Activated naive CD8-positive, alpha-beta T cell treated with anti-CD3 and anti-CD28 coated beads for 36 hours (primary cell): ENCODE measurements at places on chromosomes 11 and 22. TPM values are rescaled to one million over a fixed set of nuclear protein-coding genes. Genes with fewer than 3 reads are reported as not detected.

- DNase-seq, result peak; percentile 61
- H3K4me3 ChIP-seq, result peak overlapping the region; percentile 48
- H3K27ac ChIP-seq, result peak overlapping the region; percentile 91
- peaks cover 7% of the 10 kb centered on the region for H3K36me3 ChIP-seq
- H3K27me3 ChIP-seq, result no peaks in the 10 kb centered on the region
Measured at GRCh38 chr11:125514336-125515101, 18.5 kb upstream of the FEZ1 start.

The ADM2 gene
- 6.7 TPM for total RNA-seq

DNA sequence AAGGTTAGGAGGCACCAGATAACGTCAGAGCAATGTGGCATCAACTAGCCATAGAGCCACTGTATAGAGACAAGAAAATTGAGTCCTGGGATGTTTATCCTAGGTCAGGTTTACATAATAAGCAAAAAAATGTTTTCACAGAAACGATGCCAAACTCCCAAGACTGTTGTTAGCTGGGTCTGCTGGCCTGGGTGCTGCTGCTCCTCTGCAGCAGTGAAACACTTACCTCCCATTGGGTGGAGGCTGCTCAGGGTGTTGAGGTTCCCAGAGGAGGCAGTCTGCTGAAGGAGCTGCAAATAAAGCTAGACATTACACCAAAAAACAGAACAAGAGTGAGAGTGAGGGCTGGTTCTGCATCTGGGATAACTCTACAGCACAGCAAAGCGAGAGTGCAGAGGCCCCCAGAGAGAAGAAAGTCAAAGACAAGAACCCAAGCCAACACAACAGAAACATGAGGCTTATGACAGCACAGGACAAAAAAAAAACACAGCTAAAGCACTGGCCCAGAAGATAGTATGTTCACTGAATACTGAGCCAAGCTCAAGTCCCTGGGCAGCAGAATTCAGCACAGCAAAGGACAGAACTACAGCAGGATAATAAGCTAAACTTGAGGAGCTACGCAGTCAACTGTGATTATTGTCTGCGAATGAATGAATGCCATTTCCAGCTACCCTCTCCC, 29.9 kb upstream of the RAPSN start:
- H3K4me1 ChIP-seq, result no peaks in the 10 kb centered on the region
- peaks cover 21% of the 10 kb centered on the region for H3K36me3 ChIP-seq
- H3K4me3 ChIP-seq, result no peak overlapping the region
- no peaks in the 10 kb centered on the region for H3K27me3 ChIP-seq
- DNase-seq, result no peak
- peak overlapping the region; percentile 34 for H3K27ac ChIP-seq

DNA sequence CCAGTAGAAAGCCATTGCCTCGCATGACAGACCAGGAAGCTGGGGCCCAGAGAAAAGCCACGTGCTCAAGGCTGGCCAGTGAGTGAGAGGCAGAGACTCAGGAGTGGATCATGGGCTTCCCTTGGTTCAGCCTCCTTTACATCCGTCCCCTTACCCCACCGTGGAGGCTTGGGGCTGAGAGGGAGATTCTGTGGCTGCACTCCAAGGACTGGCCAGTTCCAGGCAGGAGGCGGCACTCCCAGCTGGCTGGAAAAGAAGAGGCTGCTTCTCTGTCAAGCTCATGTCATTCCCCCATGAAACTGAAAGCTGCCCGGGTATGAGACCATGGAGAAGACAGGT, 6.6 kb upstream of the ASCL2 start:
- no peak for DNase-seq
- H3K4me1 ChIP-seq, result no peaks in the 10 kb centered on the region
- no peak overlapping the region for H3K4me3 ChIP-seq
- H3K27me3 ChIP-seq, result peaks cover 6% of the 10 kb centered on the region

GRCh38 chr22:45296628-45297297, 12.0 kb downstream of the UPK3A start:
- H3K4me1 ChIP-seq, result peaks cover 10% of the 10 kb centered on the region
- peak; percentile 15 for DNase-seq
- H3K27me3 ChIP-seq, result no peaks in the 10 kb centered on the region
- H3K27ac ChIP-seq, result peak overlapping the region; percentile 77

DNA sequence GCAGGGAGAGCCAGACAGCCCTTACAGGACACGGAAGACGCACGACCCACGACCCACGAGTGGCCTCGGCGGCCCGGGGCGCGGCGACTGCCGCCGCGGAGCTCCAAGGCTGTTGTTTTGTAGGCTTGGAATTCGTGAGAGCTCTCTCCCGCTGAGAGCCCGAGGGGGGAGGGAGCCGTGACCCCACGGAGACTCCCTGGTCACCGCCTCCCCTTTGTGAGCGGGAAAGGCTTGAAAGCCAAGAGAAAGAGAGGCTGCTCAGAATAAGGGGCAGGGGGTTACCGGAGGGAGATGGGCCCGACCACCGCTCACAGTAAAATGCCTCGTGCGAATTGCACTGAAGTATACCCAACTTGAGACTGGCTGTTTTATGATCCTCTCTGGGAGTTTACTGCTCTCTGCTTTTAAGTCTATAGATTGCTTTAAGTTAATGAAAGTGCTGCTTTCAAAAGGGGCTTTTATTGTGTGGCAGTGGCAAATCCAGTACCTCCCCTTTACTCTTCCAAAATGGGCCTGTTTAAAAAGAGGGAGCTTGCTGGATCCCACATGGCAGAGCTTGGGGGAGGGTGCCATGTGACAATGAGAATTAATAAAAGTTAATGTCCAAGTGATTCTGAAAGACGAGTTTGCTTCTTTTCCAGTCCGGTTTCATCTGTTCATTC, 2.9 kb downstream of the PKNOX2 start:
- H3K4me3 ChIP-seq, result no peak overlapping the region
- H3K4me1 ChIP-seq, result peaks cover 16% of the 10 kb centered on the region
- H3K36me3 ChIP-seq, result no peaks in the 10 kb centered on the region

DNA sequence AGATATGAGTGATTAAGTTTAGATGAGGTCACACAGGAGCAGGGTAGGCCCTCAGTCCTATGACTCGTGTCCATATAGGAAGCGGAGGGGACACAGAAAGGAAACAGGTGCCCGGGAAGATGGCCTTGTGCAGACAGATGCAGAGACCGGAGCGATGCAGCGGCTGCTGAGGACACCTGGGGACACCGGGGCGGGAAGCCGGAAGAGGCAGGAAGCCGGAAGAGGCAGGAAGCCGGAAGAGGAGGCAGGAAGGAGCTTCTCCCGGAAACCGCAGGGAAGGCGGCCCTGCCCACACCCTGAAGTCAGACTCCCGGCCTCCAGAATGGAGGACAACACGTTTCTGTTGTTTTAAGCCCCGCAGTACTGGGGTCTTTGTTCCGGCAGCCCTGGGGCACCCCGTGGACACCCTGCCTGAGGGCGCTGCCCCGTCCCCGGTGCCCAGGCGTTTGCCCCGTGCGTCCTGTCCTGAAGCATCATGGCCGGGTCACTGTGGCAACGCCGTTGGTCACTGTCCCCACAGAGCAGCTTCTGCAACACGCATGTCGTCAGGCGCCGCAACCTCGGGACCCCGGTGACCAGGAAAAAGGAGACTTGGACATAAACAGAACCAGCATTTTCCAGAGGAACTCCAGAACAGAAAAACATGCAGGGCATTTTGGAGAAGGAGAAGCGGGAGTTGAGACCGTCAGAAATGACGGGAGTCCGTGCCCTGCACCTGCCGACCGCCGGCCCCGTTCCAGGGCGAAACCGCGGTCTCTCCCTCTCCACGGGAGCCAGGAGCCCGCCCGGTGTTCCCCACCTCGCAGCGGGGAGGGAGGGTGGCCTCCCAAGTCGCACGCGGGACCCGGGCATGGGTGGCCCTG, 103.4 kb downstream of the BRD1 start:
- peak overlapping the region; percentile 94 for H3K4me3 ChIP-seq
- no peaks in the 10 kb centered on the region for H3K36me3 ChIP-seq
- peaks cover 26% of the 10 kb centered on the region for H3K27me3 ChIP-seq
- H3K4me1 ChIP-seq, result peaks cover 11% of the 10 kb centered on the region
- peak; percentile 42 for DNase-seq
- H3K27ac ChIP-seq, result peak overlapping the region; percentile 87

DNA sequence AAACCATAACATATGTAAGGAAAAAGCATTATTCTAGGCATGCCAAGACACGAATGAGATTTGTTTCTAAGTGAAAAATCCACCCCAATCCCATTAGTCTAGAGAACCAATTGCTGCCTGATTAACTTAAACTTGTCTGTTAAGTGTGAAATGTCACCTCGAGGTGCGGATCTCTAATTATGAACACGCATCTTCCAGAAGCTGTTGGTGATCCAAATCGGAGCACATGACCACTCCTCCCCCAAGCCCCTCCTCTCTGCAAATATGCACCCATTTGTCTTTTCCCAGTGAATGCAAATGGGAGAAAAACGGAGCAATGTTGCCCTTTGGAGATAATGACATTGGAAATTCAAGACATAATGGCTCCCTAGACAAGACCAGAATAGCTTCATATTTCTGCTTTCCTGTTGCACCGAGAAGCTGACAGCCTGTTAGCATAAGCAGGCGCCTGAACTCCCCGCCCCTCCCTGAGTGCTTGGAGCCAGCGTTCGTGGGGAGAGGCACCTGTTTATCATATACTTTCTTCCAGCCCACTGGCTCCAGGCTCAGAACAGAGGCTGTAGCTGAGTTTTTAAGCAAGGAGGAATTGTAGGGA, 6.0 kb upstream of the FXYD6 start:
- no peak overlapping the region for H3K4me3 ChIP-seq
- peaks cover 2% of the 10 kb centered on the region for H3K4me1 ChIP-seq
- H3K36me3 ChIP-seq, result no peaks in the 10 kb centered on the region

The BIRC3 gene
- 76.6 TPM for total RNA-seq

DNA sequence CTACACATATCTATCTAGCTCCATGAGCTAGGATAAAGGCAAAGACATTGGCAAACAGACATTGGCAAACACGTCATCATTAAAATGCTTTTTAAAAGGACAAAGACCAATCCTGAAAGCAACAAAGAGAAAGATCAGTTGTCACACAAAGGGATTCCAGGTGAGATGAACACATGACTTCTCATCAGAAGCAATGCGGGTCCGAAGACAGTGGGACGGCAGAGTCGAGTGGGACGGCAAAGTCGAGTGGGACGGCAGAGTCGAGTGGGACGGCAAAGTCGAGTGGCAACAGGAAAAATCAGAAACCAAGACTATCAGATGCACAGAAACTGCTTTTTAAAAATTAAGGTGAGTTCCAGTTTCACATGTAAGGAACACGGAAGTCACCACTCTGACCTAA, 609.5 kb downstream of the BRD1 start:
- H3K27me3 ChIP-seq, result peaks cover 70% of the 10 kb centered on the region
- H3K27ac ChIP-seq, result no peak overlapping the region
- DNase-seq, result no peak

The APOBEC3C gene
- 61.6 TPM for total RNA-seq

DNA sequence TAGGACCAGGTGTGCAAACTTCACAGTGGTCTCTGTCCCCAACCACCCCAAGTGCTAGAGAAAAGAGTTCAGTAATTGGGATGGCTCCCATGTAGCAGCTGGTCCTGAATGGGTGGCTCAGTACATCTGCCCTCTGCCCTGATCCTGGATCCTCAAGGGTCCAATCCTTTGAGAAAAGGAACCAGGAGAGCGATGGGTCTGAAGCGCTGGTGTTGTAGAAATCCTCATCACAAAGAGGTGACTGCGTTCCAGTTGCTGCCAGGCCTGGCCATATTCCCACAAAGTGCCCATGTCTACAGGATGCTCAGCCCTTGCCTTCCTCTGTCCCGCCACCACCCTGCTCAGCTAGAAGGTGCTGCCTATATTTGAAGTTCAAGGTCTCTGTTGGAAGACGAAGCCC, 6.2 kb upstream of the C22orf39 start:
- H3K27me3 ChIP-seq, result no peaks in the 10 kb centered on the region
- H3K36me3 ChIP-seq, result peaks cover 25% of the 10 kb centered on the region
- peaks cover 17% of the 10 kb centered on the region for H3K4me1 ChIP-seq
- no peak for DNase-seq
- no peak overlapping the region for H3K4me3 ChIP-seq
- no peak overlapping the region for H3K27ac ChIP-seq

The SRPRA gene
- total RNA-seq, result 158 TPM

DNA sequence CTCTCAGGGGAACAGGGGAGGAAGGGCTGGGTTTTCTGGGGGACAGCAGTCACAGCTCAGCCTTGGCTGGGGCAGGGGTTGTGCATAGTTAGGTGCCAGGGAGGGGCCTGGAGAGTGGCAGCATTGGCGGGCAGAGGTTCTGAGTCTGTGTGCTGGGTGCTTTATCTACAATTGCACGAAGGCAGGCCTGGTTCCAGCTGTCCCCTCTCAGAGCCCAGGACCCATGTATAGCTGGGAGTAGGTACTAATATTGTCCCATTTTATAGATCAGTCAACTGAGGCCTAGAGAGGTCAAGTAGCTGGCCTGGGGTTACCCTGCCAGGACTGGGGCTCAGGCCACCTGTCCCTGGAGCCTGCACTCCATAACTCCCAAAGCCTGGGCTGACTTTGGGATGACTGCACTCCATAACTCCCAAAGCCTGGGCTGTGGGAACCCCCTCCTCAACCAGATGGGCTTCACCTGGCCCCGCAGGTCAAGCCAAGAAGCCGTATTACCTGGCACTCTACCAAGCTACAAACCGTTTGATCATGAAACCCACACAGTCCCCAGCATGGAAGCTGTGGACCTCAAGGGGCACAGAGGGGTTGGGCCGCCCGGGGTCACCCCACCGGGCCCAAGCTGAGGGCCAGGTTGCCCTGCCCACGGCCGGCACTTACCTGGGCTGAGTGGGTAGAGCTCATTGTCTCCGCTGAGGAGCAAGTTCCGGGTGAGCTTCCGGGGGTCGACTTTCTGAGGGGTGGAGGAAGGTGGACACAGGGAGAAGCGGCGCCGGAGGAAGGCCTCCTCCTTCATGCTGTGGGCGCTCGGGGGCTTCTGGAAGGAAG, 36.5 kb downstream of the OSBPL5 start:
- no peak overlapping the region for H3K4me3 ChIP-seq
- H3K4me1 ChIP-seq, result no peaks in the 10 kb centered on the region
- H3K36me3 ChIP-seq, result no peaks in the 10 kb centered on the region
- H3K27ac ChIP-seq, result no peak overlapping the region
- H3K27me3 ChIP-seq, result no peaks in the 10 kb centered on the region

DNA sequence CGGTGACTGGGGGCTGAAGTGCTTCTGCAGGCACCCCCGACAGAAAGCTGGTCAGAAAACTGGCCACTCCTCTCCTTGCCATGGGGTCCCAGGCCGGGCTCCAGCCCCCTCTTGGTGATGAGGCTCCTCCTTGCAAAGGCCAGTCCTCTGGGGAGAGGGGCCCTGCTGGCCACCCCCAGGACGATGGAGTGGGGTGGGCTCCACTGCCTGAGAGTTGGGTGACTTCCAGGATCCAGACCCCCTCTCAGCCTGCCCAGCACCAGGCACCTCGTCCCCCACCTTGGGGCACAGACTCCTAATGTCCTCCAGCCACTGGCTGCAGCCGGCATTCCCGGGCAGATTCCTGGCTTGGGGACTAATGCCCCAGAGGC, 441 bp upstream of the RPS6KA4 start:
- DNase-seq, result no peak
- no peaks in the 10 kb centered on the region for H3K27me3 ChIP-seq
- peaks cover 37% of the 10 kb centered on the region for H3K4me1 ChIP-seq
- H3K36me3 ChIP-seq, result peaks cover 13% of the 10 kb centered on the region
- H3K27ac ChIP-seq, result peak overlapping the region; percentile 62

GRCh38 chr11:121889186-121889585, 226.8 kb downstream of the BLID start:
- H3K27ac ChIP-seq, result no peak overlapping the region
- H3K36me3 ChIP-seq, result no peaks in the 10 kb centered on the region
- DNase-seq, result no peak
